ENCODE measurements at places on chromosomes 11 and 22.

DNA sequence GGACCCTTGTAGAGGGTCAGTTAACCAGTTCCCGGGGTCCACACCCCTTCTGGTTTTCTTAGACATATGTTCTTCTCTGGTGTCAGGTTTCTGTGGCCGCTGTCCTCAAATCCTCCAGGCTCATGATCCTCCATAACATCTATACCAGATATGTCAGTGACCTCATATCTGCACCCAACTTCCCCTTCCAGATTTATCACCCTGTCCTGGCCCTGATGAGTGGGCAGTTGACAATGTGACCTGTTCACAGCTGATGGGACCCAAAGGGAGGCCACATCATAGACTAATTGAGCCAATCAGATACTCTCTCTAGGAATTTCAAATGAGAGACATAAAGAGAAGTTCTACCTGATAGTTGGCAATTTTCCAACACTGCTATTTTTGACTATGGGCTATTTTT lies 5.1 kb downstream of the DKK3 start:
- no peak for DNase-seq

DNA sequence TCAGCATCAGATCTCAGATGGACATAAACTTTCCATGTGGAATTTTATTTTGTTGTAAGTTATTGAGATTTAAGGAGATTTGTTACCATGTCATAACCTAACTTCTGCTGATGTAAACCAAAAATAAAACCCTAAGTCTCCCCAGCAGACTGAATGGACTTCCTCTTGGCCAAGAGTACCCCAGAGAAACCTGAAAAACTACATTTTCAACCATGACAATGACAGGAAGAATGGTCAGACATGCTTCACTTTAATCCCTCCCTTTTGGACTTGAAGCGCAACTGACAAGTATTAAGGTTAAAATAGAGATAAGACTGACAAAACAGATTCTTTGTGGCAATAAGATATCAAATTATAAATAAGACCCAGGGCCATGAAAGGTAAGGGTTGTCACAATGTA lies 579.7 kb upstream of the RAG2 start:
- DNase-seq = no peak

GRCh38 chr11:119942583-119943297 lies 195.2 kb downstream of the TRIM29 start:
- DNase-seq = no peak

- no peak for DNase-seq
Measured at GRCh38 chr11:5288108-5288905, 13.4 kb downstream of the OR51B4 start.

- no peak for DNase-seq
Measured at GRCh38 chr11:82701847-82702520, 31.7 kb downstream of the FAM181B start.

DNA sequence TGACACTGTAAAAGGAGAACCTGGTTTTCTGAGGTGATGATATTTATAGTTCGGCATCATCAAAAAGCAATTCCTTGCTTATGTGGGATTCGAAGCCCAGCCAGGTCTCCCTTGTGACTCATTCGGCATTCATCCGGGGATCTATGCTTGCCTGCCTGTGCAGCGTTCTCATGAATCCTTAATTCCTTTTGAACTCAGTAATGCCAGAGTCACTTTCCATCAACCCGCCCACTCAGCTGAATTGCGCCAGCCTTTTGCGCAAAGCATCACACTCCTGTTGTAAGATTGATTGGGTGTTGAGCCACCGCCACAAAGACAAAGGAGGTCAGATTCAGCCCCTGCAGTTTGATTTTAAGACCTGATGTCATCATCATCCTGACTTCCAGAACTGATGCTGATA lies 128.6 kb downstream of the SLC17A6 start:
- DNase-seq = no peak

DNA sequence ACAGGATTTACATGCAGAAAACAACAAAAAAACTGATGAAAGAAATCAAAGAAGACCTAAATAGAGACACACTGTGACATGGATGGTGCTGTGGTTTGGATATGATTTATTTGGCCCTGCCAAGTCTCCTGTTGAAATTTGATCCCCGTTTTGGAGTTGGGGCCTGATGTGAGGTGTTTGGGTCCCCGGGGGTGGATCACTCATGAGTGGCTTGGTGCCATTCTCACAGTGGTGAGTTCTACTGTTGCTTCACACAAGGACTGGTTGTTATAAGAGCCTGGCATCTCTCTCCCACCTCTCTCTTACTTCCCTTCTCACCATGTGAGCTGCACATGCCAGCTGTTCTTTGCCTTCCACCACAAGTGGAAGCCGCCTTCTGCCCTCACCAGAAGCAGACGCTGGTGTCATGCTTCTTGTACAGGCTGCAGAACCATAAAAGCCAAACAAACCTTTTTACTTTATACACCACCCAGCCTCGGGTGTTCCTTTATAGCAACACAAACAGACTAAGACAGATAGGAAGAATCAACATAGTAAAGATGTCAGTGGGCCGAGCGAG lies 7.8 kb upstream of the RTL6 start:
- DNase-seq = no peak

DNA sequence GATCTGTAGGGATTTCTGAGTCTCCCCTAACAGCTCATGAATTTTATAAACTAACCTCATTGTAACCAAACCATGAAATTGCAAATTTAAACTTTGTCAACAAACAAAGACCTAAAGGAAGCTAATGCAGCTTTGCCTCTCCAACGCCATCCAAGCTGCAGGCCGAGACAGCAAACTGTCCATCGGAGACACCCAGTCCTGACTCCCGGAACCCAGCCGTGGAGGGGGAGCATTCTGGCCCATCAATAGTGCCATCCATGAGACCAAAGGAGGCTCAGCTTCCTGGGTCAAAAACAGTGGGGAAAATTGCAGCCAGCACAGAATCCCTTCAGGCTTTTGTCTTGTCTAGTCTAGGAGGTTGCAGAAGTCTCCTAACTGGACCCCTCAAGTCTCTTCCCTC lies 147.6 kb upstream of the OPCML start:
- DNase-seq = no peak

DNA sequence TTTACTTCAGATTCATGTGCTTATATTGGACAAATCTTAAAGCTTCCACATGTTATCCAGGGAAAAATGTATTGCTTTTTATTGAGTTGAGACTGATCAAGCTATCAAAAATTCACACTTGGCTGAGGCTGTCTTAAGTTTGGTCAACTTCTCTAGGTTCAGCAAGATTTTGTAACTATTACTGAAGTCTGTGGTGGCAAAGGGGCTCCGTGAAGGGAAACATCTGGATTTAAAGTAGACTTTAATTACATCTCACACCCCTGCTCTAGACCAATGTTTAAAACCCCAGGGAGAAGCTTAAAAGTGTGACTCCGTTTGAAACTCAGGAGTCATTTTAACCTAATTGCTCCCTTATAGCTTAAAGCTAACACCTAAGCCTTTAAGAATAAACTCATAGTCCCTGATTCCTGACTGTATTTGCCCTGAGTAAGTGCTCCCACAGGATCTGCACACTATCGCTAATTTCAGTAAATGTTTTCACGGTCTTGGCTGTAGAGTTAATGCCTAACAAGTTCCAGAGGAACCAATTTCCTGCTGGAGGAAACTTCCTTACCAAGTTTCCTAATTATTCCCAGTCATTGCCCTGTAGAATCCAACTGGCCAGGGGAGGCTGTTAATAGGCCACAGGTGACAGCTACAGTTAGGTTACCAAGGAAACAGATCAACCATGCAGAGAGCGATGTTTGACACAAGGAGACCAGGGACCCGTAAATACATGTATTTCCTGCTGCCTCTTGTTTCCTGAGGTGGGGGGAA lies 40.5 kb downstream of the OR10A6 start:
- no peak for DNase-seq

GRCh38 chr22:20236052-20236717 lies 31.9 kb downstream of the RTN4R start:
- no peak for DNase-seq

- DNase-seq = no peak
Measured at GRCh38 chr11:31818874-31819331, 7.8 kb upstream of the PAX6 start.

Measured in stimulated activated CD8-positive, alpha-beta memory T cell treated with anti-CD3 and anti-CD28 coated beads, Interleukin-4, amount 100 ng/mL, for 4 hours (primary cell).